ENCODE measurements at places on chromosomes 12 and 14.
A peak's percentile ranks its signal among the peaks of the same experiment; 100 is the strongest.

DNA sequence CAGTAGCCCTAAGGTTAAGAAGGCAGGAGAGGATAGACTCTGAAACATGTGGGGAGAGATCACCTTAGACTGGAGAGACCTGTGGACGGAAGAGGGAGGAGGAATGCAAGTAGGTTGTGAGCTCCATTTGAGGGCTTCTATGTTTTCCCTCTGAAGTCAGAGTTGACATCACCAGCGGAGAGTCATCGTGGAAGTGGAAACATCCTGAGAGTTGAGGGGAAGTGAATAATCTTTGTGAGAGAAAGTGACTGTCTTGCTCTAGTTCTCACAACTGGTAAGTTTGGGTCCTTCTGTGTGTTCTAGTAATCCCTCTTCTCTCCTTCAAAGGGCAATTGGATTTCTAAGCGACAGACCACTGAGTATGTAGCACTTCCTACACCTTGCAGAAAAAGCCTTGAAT, 103.6 kb upstream of the CCND2 start:
- no peak for DNase-seq
- peaks cover 3% of the 10 kb centered on the region for H3K4me1 ChIP-seq
- no peak overlapping the region for H3K4me3 ChIP-seq

- H3K36me3 ChIP-seq = no peaks in the 10 kb centered on the region
- peaks cover 2% of the 10 kb centered on the region for H3K4me1 ChIP-seq
- no peak for DNase-seq
These were observed 4.0 kb downstream of the MIPOL1 start for GRCh38 chr14:37201724-37202123.

- H3K27ac ChIP-seq = no peak overlapping the region
- DNase-seq = peak; percentile 80
- no peaks in the 10 kb centered on the region for H3K36me3 ChIP-seq
- peaks cover 3% of the 10 kb centered on the region for H3K27me3 ChIP-seq
- H3K4me3 ChIP-seq = no peak overlapping the region
These were observed 84.6 kb upstream of the CPSF6 start for GRCh38 chr12:69154585-69155363.

DNA sequence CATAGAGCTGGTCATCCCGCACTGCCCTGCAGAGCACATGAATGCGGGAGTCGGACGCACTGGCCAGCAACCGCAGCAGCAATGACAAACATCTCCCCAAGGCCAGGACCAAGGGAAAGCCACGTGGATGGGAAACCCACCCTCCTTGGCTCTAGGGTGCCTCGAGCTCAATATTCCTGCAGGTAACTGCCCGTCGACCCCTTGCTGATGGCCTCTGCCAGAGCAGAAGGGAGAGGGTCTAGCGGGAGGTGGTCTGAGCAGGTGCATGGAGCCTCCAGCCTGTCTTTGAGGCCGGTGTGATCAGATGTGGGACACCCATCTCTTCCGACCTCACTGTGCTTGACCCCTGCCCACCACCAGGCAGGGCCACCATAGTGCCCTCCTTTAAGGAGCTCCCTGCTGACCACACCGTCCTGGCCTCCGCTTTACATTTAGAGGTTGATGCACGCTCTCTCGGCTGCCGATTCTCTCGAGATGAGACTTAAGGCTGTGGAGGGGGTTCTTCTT, 89.7 kb downstream of the PIWIL1 start:
- no peak overlapping the region for H3K4me3 ChIP-seq
- H3K4me1 ChIP-seq = no peaks in the 10 kb centered on the region
- DNase-seq = peak; percentile 46
- H3K27me3 ChIP-seq = no peaks in the 10 kb centered on the region
- H3K27ac ChIP-seq = no peak overlapping the region

DNA sequence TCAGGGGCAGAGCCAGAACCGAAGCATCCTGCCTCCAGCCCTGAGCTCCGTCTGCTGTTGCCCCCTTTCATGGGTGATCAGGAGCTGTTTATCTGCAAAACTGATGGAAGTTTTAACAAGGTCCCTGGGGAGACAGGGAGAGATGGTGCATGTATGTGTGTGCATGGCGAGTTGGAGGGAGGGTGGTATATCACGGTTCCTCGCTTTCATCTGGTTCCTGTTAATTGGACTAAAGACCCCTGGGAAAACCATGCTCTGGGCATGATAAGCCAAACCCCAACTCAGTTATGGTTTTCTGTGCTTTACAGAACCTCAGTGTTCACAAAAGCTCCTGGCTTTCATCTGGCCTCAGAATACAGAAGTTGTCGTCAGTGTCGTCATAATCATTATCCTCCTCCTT, 133.6 kb downstream of the KSR2 start:
- H3K36me3 ChIP-seq = no peaks in the 10 kb centered on the region
- no peaks in the 10 kb centered on the region for H3K4me1 ChIP-seq
- no peak overlapping the region for H3K4me3 ChIP-seq

- DNase-seq = no peak
- no peak overlapping the region for H3K4me3 ChIP-seq
- no peaks in the 10 kb centered on the region for H3K4me1 ChIP-seq
- H3K27ac ChIP-seq = no peak overlapping the region
- H3K27me3 ChIP-seq = no peaks in the 10 kb centered on the region
- H3K36me3 ChIP-seq = no peaks in the 10 kb centered on the region
These were observed 160.8 kb upstream of the TMPO start for GRCh38 chr12:98354520-98355035.

DNA sequence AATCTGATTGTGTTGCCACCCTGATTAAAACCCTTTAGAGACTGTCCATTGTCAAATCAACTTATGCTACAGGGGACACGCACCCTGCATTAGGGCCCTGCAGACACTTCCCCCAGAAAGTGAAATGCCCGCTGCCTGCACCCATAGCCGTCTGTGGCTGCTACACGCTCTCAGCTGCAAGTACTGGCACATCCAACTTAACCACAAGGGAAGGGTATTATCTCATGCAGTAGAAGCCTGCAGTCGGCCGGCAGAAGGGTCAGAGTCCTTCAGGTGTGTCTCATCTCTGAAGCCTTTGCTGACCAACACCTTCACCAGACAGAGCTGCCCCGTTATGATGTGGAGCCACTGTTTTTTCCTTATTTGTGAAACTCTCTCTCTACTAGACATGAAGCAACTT, 20.8 kb downstream of the CFAP251 start:
- H3K4me3 ChIP-seq = no peak overlapping the region
- H3K27me3 ChIP-seq = no peaks in the 10 kb centered on the region
- no peaks in the 10 kb centered on the region for H3K4me1 ChIP-seq
- H3K36me3 ChIP-seq = no peaks in the 10 kb centered on the region
- no peak overlapping the region for H3K27ac ChIP-seq

- H3K4me1 ChIP-seq = no peaks in the 10 kb centered on the region
- H3K4me3 ChIP-seq = no peak overlapping the region
- no peaks in the 10 kb centered on the region for H3K27me3 ChIP-seq
- H3K36me3 ChIP-seq = no peaks in the 10 kb centered on the region
These were observed 94.2 kb downstream of the SINHCAF start for GRCh38 chr12:31231611-31232360.

DNA sequence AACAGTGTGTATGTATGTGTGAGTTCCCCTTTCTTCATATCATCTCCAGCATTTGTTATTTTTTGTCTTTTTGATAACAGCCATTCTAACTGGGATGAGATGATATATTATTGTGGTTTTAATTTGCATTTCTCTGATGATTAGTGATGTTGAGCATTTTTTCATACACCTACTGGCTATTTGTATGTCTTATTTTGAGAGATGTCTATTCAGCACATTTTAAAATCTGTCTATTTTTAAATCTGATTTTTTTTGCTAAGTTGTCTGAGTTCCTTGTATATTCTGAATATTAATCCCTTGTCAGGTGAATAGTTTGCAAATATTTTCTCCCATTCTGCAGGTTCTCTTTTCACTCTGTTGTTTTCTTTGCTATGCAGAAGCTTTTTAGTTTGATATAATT, 469.1 kb downstream of the FUT8 start:
- H3K4me1 ChIP-seq = no peaks in the 10 kb centered on the region
- no peak for DNase-seq
- no peak overlapping the region for H3K27ac ChIP-seq
- H3K36me3 ChIP-seq = no peaks in the 10 kb centered on the region
- H3K27me3 ChIP-seq = no peaks in the 10 kb centered on the region
- no peak overlapping the region for H3K4me3 ChIP-seq

GRCh38 chr14:63032076-63032475, 13.2 kb downstream of the KCNH5 start:
- DNase-seq = no peak
- H3K4me1 ChIP-seq = no peaks in the 10 kb centered on the region
- no peak overlapping the region for H3K4me3 ChIP-seq

DNA sequence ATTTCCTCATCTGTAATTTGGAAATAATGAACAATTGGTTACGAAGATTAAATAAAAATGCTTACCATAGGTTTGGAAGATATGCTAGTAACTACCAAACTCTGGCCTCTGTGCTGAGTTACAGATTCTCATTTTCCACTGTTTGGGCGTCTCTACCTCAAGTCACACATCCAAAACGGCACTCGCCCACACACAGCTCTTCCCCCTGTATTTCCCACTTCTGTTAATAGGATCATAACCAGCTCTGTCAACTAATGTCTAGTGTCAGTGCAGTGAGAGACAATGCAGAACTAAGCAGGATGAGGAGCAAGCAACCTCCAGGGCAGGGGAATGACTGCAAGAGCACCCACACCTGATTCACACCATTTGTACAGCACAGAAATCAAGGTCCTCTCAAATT, 10.9 kb upstream of the SYCP3 start:
- H3K4me1 ChIP-seq = no peaks in the 10 kb centered on the region
- H3K4me3 ChIP-seq = no peak overlapping the region
- H3K36me3 ChIP-seq = peaks cover 72% of the 10 kb centered on the region
- no peaks in the 10 kb centered on the region for H3K27me3 ChIP-seq
- no peak overlapping the region for H3K27ac ChIP-seq
- DNase-seq = no peak

GRCh38 chr14:35825968-35826217, 245 bp upstream of the BRMS1L start:
- H3K36me3 ChIP-seq = no peaks in the 10 kb centered on the region
- peak overlapping the region; percentile 99 for H3K27ac ChIP-seq
- H3K4me1 ChIP-seq = no peaks in the 10 kb centered on the region
- DNase-seq = no peak
- no peaks in the 10 kb centered on the region for H3K27me3 ChIP-seq

GRCh38 chr12:106840243-106840642, 65.8 kb downstream of the RIC8B start:
- peak overlapping the region; percentile 27 for H3K27ac ChIP-seq
- H3K4me3 ChIP-seq = no peak overlapping the region
- no peaks in the 10 kb centered on the region for H3K27me3 ChIP-seq
- H3K4me1 ChIP-seq = peaks cover 3% of the 10 kb centered on the region
- peaks cover 7% of the 10 kb centered on the region for H3K36me3 ChIP-seq

GRCh38 chr14:80491650-80492049, 280.3 kb upstream of the DIO2 start:
- H3K36me3 ChIP-seq = no peaks in the 10 kb centered on the region
- H3K27me3 ChIP-seq = no peaks in the 10 kb centered on the region
- no peaks in the 10 kb centered on the region for H3K4me1 ChIP-seq
- no peak overlapping the region for H3K4me3 ChIP-seq
- no peak for DNase-seq

GRCh38 chr14:90356925-90357324, 25.2 kb upstream of the NRDE2 start:
- no peaks in the 10 kb centered on the region for H3K27me3 ChIP-seq
- no peak for DNase-seq
- H3K4me3 ChIP-seq = no peak overlapping the region
- no peaks in the 10 kb centered on the region for H3K36me3 ChIP-seq
- H3K27ac ChIP-seq = no peak overlapping the region
- H3K4me1 ChIP-seq = no peaks in the 10 kb centered on the region

GRCh38 chr12:43151441-43151981, 400.5 kb downstream of the ADAMTS20 start:
- no peak overlapping the region for H3K27ac ChIP-seq
- no peak overlapping the region for H3K4me3 ChIP-seq
- no peak for DNase-seq
- H3K27me3 ChIP-seq = no peaks in the 10 kb centered on the region
- no peaks in the 10 kb centered on the region for H3K36me3 ChIP-seq

DNA sequence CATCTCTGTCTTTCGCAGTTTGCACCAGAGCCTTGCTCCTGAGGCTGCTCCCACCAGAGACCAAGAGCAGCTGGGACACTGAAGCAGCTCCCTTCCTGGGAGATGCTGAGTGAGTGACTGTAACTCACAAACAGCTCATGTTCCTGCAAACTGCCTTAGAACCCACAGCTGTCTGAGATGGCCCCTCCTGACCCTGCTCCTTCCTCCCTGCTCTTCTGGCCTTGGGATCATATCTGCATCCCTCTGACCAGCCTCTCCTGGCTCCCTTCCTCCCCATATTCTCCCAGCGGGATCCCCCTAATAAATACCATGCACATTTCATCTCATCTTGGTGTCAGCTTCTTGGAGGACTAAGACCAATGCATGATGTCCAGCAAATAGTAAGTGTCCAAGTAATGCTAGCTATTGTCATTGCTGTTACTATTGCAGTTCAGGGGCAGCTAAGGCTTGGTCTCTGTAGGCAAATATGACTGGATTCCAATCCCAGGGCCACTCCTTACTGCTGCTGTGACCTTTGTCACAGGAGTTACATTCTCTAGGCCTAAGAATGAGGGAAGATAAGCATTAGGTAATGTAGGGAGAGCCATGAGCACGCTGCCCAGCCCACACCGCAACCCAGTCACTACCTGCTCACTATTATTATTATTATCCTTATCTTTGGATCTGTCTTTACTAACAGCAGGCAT, 47.9 kb downstream of the SYNE3 start:
- H3K36me3 ChIP-seq = peaks cover 9% of the 10 kb centered on the region
- no peak overlapping the region for H3K27ac ChIP-seq
- H3K4me3 ChIP-seq = no peak overlapping the region
- no peaks in the 10 kb centered on the region for H3K27me3 ChIP-seq
- DNase-seq = no peak

DNA sequence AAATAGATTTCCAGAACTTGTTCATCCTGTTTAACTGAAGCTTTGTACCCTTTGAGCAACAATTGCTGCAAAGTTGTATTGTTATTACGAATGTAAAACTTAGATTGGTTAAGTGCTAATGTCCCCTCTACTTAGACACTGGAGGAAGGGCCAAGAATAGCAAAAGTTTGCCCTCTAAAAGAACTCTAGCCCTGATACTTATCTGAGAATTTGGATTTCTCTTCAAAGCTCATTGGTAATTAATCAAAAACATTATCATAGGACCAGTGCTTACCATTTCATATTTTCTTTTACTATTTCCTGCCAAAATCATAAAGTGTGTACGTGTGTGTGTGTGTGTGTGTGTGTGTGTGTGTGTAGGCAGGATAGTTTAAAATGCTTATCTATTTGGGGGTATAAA, 58.2 kb downstream of the LMNTD1 start:
- no peak overlapping the region for H3K27ac ChIP-seq
- no peaks in the 10 kb centered on the region for H3K4me1 ChIP-seq
- H3K27me3 ChIP-seq = no peaks in the 10 kb centered on the region
- no peak for DNase-seq
- no peaks in the 10 kb centered on the region for H3K36me3 ChIP-seq
- no peak overlapping the region for H3K4me3 ChIP-seq

GRCh38 chr12:132554845-132555630, 55.3 kb downstream of the LRCOL1 start:
- no peaks in the 10 kb centered on the region for H3K27me3 ChIP-seq
- peaks cover 2% of the 10 kb centered on the region for H3K4me1 ChIP-seq
- H3K36me3 ChIP-seq = peaks cover 21% of the 10 kb centered on the region
- H3K4me3 ChIP-seq = no peak overlapping the region
- no peak for DNase-seq

All from ascending aorta (tissue), 2 donors.